Muscle of leg (tissue), 16 donors: ENCODE measurements at places on chromosomes 4 and X.

DNA sequence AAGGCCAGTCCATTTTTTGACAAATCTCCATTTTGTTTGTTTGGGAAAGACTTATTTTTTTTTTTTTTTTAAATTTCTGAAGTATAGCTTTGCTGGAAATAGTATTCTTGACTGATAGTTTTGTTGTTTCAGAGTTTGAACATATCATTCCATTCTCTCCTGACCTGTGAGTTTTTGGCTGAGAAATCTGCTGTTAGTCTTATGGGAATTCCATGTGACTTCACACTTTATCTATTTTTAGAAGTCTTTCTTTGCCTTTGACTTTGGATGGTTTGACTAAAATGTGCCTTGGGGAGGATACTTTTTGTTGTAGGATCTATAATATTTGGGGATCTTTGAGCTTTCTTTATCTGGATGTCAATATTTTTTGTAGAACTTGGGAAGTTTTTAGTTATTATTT, 10.7 kb upstream of the ADAM29 start:
- DNase-seq, result no peak

DNA sequence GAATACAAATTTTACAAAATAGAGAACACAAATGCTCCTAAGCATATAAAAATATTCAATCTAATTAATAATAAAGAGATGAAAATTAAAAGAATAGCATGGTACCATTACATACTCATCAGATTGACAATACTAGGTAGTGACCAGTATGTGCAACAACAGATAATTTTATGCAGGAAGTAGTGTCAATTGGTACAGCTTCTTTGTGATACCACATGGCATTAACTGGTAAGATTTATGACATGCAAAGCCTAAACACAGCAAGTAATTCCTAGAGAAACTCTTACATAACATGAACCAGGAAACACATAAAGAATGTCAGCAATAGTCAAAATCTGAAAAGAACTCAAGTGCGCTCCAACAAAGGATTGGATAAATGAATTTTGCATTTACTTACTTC, 26.3 kb downstream of the CXCL2 start:
- DNase-seq, result no peak

DNA sequence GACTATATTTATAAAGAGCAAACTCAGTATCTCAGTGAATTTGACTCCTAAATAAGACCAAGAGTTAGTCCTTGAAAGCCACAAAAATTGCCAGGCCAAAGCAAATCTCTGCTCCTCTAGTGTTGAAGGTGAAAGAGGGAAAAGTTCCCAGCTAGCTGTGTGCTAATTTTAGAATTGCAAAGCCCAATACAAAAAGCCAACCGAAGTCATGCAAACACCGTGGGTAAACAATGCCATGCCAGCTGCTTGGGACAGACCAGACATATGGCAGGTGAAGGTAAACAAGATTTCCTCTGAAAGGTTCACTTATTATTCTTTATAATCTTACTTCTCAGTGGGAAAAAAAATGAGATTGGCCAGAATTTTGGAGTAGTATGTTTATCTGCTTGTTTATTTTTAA, 80.5 kb upstream of the LNX1 start:
- DNase-seq, result no peak

GRCh38 chr4:74098427-74098994, 484 bp downstream of the CXCL2 start:
- no peak for DNase-seq

GRCh38 chrX:137568741-137569469, 3.0 kb downstream of the ZIC3 start:
- DNase-seq, result no peak
